ENCODE measurements at places on chromosomes 4 and X.

- no peak for DNase-seq
Observed at GRCh38 chr4:166195101-166195500, 322.1 kb downstream of the TLL1 start.

DNA sequence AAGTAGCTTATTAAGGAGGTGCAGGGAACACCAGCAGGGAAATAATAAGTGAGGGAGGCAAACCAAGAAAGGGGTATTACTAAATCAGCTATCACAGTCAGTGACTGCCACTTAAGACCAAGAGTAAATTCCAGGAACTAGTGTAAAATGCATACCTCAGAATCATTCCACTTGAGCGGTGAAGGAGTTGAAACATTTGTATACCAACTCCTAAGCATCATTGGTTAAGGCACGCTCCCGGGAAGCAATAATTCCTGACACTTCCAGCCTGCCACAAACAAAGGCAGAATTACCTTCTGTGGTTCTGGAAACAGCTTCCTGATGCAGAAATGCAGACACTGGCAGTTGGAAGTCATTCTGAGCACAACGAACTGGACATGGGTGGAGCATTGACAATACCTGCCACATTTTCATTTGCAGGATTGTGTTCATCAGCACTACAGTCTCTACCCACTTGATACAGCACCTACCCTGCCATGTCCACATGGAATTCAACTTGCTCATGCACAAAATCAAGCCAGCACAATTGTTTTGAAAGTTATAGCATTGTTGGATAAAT, 82.1 kb downstream of the PPP1R2C start:
- DNase-seq, result no peak

DNA sequence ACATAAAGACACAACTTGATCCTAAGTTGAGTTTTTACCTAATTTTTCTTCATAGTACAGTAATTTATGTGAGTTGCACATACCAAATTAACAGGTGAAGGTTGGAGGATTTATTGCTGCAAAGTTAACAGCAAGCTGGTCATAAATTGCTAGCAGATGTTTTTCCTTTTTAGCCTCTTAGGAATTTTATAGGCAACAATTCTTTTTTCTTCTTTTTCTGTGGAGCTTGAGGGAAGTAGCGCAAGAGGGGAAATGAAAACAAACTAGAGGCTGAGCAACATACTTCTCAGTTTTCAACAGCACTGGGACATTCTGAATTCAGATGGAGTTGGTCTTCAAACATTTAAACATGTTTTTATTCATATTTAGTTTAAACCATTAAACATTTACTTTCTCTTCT, 63.7 kb upstream of the TLR2 start:
- no peak for DNase-seq

DNA sequence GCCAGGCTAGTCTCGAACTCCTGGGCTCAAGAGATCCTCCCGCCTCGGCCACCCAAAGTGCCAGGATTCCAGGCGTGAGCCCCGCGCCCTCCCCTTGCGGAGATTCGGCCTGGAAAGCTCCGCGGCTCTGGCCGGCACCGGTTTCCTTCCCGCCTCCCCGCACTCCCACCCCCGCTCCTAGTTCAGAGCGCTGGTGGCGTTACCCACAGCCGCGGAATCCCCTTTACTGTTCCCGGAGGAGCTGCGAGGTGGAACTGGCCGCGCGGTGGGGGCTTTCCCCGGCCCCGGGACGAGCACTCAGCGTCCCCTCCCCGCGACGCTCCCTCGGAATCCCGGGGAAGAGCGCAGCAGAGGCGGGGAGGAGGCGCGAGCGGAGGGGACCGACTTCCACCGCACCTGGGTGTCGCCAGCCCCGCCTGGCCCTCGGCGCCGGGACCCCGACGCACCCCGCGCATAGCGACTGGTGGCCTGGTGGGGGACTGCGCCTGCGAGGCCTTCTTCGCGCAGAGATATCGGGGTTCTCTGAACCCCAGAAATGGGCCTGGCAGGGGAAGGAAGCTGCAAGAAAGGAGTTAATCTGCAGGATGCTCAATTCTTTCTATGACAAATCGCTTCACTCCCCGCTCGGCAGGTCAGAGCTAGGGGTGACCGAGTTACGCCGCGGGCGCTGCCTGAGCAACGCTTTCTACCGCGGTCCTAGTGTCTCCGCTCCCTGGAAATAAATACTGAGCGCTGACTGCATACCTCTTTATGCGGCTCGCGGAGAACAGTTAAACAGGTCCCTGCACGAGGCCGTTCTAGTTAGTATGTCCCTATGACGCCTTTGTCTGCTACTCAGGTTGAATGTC, 14.6 kb upstream of the SLC25A4 start:
- DNase-seq, result no peak

GRCh38 chr4:48139691-48140090, 5.6 kb upstream of the TXK start:
- no peak for DNase-seq

DNA sequence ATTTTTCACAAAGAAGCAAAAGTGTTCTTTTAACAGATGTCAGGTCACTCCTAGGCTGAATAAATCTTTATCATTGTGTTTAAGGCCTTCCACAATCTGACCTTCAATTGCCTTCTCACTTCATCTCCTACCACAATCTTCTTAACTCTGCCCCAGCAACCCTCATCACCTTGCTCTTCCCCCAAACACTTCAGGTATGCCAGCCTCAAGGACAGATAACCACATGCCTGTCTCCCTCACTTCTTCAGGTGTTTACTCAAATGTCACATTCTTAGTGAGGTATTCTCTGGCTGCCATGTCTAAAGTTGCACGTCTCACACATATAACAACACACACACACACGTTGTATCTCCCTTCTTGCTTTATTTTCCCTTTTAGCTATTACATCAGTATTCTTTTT, 146.5 kb downstream of the ANKRD50 start:
- DNase-seq, result no peak

DNA sequence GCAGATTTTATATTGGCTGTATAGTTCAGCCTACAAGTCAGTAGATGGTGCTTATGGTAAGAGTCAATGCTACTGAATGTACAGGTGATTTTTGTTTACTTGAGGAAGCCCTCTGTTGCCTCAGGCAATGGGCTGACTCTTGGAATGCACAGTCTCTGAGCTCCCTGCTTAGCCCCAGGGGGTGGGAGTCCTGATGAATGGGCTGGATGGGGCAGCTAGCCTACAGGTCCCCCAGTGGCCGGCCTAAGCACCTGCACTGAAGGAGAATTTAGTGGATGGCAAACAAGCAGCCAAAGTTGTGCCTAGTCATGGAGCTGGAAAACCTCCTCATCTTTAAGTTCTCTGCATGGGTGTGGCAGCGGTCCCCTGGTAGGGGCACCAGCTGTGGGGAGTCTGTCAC, 101.8 kb upstream of the CXorf51B start:
- DNase-seq, result no peak

- no peak for DNase-seq
Observed at GRCh38 chr4:182768838-182769237, 148.3 kb downstream of the DCTD start.

DNA sequence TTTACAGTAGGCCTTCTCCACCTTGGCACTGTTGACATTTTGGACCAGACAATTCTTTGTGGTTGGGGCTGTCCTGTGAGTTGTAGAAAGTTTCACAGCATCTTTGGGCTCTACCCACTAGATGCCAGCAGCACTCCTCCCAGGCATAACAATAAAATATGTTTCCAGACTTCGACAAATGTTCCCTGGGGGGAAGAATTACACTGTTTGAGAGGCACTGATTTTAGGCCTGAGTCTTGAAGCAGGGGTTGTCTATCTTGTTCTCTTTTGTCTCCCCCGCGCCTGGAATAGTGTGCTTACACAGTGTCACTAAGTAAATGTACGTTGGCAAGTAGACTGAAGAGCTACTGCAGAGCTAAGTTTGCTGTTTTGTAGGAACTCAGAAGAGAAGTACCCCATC, 254.4 kb upstream of the BOD1L1 start:
- DNase-seq, result no peak

DNA sequence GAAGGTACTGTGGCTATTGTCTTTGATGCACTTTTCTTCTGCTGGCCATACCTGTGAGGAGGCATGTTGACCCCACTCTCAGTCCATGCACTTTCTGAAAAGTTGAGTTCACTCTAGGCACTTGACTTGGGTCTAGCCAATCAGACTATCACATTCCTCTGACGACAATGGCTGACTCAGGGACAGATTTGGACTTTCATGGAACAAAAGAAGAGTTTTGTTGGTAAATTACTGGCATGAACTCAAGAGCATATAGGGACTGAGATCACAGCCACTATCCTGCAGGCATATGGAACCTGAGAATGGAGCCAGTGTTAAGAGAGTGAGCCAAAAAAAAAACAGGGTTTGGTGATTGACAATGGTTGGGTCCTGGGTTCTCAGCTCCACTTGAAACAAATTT, 24.6 kb upstream of the CXCL6 start:
- no peak for DNase-seq

- DNase-seq, result no peak
Observed at GRCh38 chr4:23945451-23946017, 55.7 kb upstream of the PPARGC1A start.

- DNase-seq, result no peak
Observed at GRCh38 chrX:29225670-29226069, 638.4 kb downstream of the IL1RAPL1 start.

GRCh38 chrX:19672222-19672812, 157.0 kb upstream of the MAP3K15 start:
- no peak for DNase-seq

- no peak for DNase-seq
Observed at GRCh38 chrX:147565237-147565636, 346.5 kb upstream of the FMR1 start.
